Natural killer cell treated with Interleukin-12 subunit alpha and Interleukin-12 subunit beta and Interleukin-15 and Interleukin-18, amount 100 ng/mL, for 72 hours (primary cell): ENCODE measurements at places on chromosomes 4 and X. TPM values are rescaled to one million over a fixed set of nuclear protein-coding genes. Genes with fewer than 3 reads are reported as not detected.

Gene S100P
- total RNA-seq: 5.1 TPM

Gene TRIML2
- total RNA-seq: not detected

Gene GPR50
- total RNA-seq: not detected

Gene SUPT20HL1
- not detected for total RNA-seq

Gene GABRQ
- not detected for total RNA-seq

Gene ASB5
- total RNA-seq: not detected

Gene NXF2
- total RNA-seq: not detected

Gene XG
- not detected for total RNA-seq

- DNase-seq: no peak
Observed at GRCh38 chr4:627347-628125, 2.2 kb downstream of the PDE6B start.

DNA sequence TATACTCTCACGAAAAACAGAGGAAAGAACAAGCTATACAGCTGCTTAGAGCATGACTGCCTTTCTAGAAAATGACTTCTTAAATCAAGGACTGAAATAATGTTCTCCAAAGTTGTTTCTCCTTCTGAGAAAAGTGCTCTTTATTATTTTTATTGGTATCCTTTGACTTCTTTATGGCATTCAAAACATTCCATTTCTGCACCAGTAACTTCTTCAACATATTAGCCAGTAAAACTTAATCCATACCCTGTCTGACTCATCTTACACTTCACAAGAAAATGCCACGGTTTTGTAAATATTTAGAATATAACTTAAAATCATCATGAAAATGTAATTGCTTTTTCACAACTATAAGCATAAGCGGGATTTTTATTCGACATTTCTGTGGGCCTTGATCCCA, 180.4 kb downstream of the NR3C2 start:
- DNase-seq: no peak

DNA sequence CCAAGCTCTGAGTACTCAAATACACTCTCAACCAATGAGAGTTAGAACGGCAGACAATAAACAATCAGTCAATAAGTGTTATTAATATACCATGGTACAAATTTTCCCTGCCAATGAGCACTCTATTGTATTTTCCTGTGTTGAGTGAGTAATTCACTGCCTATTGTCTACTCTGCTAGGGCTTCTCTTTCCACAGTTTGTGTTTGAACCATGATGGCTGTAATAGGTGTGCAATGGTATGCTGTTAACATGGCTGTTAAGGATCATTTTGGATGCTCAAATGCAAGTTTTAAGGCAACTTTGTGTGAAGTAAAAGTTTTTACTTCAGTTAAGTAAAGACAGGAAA, 41.2 kb downstream of the RPS6KA3 start:
- no peak for DNase-seq

GRCh38 chrX:85619962-85620361, 240.5 kb upstream of the POF1B start:
- DNase-seq: no peak

DNA sequence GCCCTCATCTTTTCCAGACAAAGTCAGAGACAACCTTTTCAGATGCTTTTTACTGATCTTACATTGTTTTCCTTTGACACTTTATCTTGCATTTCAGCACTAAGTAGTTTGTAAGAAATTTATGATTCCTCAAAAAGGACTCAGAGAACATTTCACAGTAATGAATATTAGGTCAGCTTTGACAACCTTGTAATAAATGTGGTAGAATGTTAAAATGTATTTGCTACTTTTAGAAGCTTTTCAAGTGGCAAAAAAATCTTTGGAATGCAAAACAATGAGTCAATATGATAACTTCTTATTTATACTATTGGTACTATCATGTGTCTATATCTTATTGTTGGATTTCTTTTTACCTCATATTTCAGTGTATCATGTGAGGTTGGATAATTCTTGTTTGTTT, 146.2 kb upstream of the FAT4 start:
- no peak for DNase-seq

DNA sequence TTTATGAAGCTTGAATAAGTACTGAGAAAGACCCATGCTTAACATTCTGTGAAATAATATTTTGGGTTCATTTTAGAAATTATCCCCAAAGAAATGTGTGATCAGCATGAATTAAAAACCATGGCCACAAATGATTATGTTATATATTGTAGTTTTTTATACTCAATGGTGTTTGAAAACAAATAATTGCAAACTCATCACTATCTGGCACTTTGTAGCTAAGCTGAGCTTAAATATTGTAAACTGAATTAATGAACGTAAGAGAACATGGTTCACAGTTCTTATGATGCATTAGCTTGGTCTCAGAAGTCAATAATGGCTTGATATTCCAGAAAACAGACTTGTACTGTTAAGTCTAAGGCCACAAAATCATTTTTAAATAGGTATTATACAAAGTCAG, 24.6 kb upstream of the ASB5 start:
- DNase-seq: no peak

- DNase-seq: no peak
Observed at GRCh38 chrX:54479136-54480111, 16.6 kb downstream of the FGD1 start.

DNA sequence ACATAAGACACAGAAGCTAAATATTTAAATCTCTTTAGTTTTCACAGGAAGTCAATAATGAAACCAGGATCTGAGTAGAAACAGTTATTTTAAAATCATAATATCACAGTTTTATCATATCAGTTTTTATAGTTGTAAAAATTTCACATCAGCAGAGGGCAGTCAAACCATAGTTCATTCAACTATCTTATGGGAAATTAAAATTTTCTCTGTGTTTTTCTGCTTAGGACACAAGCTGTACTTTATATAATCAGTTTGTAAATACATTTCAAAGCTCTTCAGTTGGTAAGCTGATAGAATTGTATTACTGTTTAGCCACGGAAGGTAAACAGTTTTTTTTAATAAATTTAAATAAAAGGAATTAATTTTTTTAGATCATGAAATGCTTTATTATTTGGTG, 204.8 kb upstream of the NUDT6 start:
- no peak for DNase-seq

DNA sequence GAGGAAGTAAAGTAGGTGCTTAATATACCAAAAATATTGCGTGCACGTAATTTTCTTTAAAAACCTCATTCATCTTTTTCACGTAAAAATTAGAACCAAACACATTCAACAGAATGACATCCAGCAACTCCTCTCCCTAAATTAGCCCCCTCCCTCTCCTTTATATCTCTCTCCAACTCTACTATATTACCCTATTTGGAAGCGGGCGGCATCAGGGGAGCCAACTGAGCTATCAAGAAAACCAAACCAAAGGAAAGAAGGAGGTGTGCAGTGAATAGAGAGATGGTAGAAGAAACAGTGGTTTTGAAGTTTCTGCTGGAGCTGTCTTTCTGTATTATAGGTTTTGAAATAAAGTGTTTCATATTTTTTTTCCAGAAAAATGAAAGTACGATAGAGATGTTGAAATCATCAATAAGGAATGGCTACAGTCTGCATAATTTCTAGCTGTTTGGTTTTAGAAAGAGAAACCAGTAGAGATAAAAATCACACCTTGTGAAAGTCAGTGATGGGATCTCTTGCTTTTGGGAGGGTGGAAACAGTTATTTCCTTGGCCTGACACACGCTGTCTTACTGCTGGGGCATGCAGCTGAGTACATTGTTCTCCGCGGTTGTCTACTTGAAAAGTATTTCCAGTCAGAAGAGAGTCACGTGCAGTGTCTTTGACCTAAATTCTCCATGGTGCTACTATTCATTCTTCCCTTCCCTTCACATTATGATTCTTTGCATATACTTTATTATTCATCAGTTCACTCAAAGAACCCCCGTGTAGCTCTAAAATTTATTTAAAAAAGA, 94.1 kb upstream of the WDR17 start:
- no peak for DNase-seq

DNA sequence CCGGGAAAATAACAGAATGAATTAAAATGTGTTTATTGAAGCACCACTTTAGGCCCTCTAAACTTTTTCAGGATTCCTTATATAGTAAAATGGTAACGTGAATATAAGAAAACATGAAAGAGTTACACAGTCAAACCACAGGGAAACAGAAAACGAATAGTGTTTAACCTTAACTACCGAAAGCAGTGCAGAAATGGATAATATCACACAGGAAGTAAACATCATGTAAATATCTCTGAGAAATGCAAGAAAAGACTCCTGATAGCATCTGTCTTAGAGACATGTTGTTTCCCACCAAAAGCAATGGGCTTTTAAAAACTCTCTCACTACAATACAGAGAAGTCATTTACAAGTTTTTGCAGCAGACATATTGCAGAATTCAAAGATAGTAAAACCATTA, 323.9 kb upstream of the CXXC4 start:
- no peak for DNase-seq

- DNase-seq: no peak
Observed at GRCh38 chrX:138492371-138492770, 219.1 kb downstream of the FGF13 start.

DNA sequence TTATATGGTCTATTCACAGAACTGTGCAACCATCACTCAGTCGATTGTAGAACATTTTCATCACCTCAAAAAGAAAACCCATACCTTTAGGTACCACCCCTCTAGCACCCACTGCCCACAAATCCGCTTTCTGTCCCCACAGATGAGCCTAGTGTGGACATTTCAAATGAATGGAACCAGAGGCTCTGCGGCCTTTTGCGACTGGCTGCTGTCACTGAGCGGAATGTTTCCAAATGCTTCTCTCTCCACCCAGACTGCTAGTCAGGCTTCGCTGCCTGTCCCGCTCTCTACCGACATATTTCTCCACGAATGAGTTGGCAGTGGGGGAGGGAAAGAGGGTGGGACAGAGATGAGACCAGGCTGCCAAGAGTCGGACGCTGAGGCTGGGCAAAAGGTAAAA, 1.7 kb upstream of the BGN start:
- no peak for DNase-seq

DNA sequence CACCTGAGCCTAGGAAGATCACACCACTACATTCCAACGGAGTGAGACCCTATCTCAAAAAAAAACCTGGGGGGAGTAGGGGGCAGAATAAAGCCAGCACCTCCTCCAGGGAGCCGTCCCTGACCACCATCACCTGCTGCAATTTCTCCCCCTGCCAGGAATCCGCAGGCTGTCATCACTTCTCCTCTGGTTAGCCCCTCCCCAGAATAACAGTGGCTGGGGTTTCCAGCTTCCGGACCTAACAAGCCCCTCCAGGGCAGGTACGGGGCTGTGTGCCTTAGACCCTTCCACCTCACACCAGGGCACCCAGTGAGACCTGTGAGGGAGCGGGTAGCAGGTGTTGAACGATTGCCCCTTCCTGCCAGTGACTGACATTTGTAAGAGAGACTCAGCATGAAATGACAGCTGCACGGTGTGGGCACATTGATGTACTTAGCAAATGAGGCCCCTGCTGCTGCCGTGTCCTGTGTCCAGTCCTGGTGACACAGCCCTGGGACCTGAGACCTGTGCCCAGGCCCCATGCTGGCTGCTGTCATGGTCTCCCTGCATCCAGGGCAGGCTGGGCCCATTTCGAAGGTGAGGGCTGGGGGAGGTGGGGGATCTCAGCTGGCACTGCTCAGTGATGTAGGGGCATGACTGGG, 6.7 kb upstream of the WFS1 start:
- no peak for DNase-seq

DNA sequence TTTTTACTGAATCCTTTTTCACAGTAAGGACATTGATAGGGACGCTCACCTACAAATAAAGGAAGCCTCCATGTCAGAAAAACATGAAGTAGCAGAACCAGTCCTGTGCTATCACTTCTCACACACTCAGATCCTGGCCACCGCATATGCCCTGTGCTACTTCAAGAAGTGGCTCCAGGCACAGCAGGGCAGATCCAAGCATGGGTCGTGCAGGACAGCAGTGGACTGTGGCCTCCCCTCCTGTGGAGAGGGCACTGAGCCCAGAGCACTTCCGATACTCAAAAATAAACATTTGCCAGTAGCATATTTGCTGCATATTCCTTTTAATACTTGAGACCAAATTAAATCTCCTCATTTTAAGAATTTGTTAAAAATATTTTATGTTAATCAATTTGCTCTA, 167.9 kb downstream of the PRDM5 start:
- no peak for DNase-seq

DNA sequence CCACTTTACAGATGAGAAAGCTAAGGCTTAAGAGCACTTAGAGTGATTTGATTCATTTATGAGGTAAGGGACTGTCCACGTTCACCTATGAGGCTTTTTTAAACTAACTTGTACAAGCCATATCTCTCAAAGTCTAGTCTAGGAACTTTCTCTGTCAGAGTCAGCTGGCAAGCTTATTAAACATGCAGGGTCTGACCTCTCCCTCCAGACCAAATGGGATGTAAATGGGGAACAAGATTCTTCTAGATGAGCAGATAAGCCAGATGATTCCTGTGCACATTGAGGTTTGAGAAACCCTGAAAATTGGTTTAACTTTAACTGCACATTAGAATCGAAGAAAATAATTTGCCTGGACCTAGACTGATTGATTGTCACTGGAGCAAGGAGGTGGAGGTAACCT, 160.0 kb upstream of the SPRY1 start:
- DNase-seq: no peak

- no peak for DNase-seq
Observed at GRCh38 chr4:19776021-19776459, 475.7 kb upstream of the SLIT2 start.

DNA sequence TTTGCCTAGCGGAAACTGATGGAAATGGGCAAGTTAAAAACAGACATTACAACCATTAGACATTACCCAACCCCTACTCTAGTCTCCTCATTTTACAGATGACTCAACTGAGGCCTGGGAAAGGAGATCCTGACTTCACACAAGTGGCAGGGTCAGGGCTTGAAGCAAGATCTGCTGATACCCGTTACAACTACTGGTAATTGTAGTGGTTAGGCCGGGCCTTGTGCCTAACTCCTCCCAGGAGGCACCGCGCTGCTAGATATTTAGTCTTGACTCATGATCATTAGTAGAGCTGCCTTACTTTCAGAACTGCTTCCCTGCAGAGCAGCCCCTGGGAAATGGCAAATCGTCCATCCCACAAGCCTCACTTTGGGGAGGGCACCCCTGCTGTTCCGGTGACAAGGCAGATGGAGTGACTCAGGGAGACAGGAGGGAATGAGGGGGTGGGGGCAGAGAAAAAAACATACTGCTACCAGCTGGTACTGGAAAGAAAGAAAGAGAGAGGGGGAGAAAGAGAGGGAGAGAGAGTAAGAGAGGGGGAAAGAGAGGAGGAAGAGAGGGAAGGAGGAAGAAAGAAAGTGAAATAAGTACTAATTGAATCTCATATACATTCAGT, 12.2 kb downstream of the ARHGEF6 start:
- no peak for DNase-seq

DNA sequence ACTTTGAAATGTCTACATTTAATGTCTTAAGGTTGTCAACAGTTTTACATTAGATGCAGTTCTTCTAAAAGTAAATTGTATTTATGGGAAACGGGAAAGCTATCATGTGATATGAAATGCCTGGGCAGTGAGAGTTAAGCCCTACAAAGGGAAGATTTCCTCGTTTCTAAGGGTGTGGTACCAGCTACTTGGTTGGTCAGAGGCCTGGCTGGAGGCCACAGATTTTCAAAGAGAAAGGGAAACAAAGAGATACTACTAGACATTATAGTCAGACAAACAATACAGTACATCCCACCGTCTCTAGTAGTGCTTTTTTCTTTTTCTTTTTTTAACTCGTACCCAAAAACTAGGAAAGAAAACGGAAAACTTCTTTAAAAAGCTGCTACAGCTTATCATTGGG, 467.8 kb downstream of the PCDH7 start:
- no peak for DNase-seq
